ENCODE measurements at places on chromosomes 5 and 9.

- DNase-seq, result no peak
Observed at GRCh38 chr9:36550135-36550534, 22.6 kb upstream of the MELK start.

GRCh38 chr5:2335733-2336515, 415.6 kb downstream of the IRX2 start:
- no peak for DNase-seq

GRCh38 chr5:95281226-95281625, 3.7 kb downstream of the MCTP1 start:
- DNase-seq, result peak; percentile 15

DNA sequence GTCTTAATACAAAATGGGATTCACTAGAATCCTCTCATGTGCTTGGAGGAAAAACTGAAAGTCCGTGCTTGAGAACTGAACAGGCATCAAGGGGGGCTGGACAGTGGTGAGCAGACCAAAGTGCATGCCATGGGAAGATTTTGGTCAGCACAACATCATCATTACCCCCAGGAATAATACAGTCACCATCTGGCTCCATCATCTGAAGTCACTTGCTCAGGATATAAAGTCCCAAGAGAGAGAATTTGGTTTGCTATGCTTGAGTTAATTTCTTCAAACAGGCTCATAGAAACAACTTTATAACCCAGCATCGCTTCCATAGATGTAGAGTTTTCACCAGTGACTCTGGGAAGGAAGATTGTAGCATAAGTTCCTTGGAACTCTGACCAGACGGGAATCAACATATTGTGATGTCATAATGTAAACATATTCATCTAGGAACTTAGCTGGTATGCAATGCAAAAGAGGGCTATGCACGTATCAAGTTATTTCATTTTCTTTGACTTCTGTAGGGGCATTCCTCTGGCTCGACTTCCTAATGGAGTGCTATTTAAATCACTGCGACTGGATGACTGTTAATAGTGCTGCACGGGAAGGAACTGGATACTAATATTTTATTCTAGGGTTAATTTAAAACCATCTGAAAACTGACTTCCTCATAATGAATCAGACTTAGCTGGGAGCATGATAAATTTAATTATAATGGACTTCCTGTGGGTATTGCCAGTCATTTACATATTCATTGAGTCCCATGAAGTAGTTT, 145.2 kb downstream of the MTRR start:
- DNase-seq, result no peak

DNA sequence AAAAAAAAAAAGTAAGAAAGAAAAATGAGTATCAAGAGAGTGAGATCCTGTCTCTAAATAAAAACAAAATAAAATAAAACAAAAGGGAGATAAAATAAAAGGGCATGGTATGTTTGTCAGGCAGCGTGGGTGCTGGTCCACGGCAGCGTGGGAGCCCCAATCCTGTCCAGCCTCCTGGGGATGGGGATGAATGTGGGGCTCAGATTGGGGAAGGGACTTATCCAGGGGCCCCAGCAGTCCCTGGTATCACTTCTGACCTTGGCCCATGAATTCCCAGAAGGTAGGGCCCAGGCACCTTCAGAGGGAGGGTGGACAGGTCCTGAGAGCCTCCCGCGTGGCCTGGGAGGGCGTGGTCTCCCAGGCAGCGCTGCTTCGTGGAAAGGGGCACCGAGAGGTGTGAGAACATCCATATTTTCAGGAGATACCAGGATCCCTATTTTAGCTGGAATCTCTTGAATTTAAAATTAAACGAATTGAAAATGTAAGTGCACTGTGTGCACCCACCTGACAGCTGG, 71.2 kb downstream of the ZNF354C start:
- DNase-seq, result no peak

DNA sequence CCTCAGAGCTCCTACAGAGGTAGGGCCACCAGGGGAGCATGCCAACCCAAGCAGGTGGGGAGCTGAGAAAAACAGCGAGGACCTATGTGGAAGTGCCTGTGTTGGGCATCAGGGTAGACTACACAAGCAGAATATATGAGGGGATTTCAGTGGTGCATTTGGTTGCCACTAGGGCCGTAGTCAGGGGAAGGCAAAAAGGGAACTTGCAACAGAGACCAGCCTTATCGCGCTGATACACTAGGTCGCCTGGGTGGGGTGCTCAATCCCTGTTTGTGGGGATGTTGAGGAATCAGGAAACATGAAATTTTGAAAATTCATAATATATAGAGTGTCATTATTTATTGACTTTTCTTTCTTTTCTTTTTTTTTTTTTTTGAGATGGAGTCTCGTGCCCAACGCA, 370.9 kb upstream of the PRR16 start:
- DNase-seq, result no peak

DNA sequence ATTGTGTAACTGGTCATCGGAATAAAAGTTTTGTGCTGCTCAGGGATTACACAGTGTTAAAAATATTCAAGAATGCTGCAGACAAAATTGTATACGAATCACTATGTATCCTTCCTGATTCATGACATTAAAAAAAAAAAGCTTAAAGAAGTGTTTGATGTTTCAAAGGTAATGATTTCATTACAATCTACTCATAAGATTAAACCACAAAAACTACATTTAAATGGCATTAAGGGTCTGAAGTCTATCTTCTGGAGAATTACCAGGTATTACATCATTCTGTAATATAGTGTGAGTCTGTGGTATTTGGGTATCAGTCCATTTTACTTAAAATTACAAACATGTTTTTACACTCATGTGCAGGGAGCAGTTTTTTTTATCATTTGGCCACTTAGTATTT, 324.4 kb downstream of the NDUFS4 start:
- DNase-seq, result no peak

- no peak for DNase-seq
Observed at GRCh38 chr9:83313781-83314180, 224.4 kb downstream of the FRMD3 start.

- DNase-seq, result no peak
Observed at GRCh38 chr5:22539762-22540161, 313.4 kb downstream of the CDH12 start.

DNA sequence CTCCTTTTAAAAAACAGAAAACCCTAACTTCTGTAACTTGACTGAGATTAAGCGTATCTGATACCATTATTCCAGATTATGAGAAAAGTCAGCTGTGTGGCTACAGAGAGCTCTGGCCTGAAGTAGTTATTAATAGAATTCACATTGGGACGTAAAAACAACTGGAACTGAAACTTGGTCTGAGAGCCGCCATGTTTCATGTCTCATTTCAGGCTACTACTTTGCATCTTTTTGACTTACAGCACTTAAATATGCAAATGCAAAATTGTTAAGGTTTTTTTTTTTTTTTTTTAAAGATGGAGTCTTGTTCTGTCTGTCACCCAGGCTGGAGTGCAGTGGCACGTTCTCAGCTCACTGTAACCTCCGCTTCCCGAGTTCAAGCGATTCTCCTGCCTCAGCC, 25.2 kb downstream of the MAP3K1 start:
- DNase-seq, result no peak

- DNase-seq, result peak; percentile 66
Observed at GRCh38 chr5:35117967-35118366, 70.2 kb upstream of the AGXT2 start.

- no peak for DNase-seq
Observed at GRCh38 chr9:89629081-89629976, 24.5 kb downstream of the GADD45G start.

GRCh38 chr9:134605351-134605965, 36.1 kb upstream of the COL5A1 start:
- no peak for DNase-seq

DNA sequence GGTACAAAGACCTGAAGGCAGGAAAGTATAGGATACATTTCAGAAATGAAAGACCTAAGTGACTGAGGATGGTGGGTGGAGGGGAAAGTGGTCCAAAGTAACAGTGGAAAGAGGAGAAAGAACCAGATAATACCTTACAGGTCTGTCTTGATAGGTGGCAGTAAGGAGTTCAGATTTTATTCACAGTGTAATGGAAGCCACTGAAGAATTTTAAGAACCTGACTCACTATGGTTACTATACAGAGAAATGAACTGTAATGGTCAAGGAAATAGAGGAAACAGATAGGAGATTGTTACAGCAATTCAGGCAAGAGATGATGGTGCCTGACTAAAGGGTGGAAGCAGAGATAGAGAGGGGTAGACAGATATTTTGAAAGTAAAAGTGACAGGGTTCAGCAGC, 46.5 kb downstream of the EPB41L4A start:
- DNase-seq, result no peak

DNA sequence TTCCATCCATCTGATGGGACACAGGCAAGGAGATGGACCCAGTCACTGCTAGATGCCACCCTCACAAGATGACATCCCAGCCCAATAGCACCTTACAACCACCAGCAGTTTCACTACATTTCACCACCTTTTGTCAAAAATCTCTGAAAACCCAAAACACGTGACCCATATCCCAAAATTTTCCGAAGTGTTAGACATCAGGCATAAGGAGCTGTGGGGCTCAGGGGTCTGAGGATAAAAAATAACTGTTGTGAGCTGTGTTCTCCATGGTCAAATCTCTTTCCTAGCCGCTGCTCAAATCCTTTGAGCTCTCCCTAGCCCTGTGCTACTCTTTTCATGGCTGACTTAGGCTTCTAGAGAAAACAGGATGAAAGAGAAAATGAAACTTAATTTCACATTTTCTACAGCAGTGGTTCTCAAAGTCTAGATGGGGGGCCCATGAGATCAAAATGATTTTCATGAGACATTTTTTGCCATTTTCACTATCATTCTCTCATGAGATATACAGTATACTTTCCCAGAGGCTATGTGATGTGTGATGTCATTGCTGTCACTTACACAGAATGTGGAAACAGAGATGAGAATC, 40.7 kb downstream of the TIMD4 start:
- DNase-seq, result no peak

- no peak for DNase-seq
Observed at GRCh38 chr9:21311889-21312288, 6.8 kb upstream of the IFNA5 start.

DNA sequence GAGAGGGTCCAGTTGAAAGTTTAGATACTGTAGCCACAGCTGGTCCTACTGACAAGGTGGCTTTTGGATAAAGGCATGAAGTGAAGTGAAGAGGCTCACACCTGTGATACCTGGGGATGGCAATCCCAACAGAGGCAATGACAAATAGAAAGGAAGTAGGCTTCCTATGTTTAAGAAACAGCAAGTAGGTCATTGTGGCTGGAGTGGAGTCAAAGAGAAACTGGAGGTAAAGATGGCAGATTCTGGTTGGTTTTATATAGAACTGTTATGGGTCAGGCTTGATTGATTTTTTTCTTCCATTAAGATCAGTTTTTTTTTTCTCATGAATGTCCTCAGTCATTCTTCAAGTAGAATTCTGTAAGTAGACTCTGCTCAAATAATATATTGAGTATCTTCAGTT, 79.5 kb downstream of the ANXA1 start:
- no peak for DNase-seq

DNA sequence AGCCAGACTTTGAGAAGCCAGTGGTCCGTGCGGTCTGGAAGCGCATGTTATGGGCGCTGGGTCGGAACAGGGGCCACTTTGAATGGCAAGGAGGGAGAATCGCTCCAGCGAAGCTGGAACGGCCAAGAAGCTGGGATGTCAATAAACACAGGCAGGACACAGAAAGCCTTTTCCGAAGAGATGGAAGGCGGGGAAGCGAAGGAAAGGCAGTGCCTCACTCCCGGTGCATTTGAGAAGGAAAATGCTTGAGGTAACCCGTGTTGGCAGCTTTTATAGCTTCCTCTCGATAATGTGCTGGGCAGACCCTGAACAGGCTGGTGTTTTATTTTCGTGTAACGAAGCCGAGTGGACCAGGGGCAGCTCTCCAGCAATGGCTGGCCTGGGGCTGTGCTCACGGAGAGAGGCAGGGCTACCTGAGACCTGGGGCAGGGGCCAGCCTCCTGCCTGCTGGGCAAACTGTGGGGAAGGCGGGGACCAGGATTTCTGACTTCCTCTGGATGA, 84.2 kb upstream of the SPRY4 start:
- no peak for DNase-seq

DNA sequence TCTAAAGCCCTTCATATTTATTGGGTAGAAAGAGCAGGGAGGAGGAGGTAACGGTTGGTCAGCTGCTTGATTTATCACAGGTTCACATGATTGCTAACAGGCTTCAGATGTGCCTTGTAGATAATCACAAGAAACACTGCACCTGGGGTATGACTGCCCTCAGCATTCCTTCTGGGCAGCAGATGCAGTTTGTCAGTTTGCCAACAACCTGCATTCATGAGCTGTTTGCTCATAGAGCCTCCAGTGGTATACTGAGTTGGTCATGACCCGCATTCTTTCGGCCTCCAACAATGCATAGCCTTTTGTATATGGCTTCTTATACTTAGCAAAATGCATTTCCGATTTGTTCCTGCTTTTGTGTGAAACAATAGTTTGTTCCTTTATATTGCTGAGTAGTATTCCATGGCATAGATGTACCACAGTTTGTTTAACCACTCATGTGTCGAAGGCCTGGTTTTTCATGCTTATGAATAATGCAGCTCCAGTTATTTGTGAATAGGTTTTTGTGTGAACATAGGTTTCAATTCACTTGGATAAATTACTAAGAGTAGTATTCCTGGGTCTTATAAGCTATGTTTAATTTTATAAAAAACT, 83.6 kb downstream of the ARHGEF28 start:
- DNase-seq, result no peak

GRCh38 chr5:88829775-88830174, 53.2 kb downstream of the MEF2C start:
- no peak for DNase-seq

DNA sequence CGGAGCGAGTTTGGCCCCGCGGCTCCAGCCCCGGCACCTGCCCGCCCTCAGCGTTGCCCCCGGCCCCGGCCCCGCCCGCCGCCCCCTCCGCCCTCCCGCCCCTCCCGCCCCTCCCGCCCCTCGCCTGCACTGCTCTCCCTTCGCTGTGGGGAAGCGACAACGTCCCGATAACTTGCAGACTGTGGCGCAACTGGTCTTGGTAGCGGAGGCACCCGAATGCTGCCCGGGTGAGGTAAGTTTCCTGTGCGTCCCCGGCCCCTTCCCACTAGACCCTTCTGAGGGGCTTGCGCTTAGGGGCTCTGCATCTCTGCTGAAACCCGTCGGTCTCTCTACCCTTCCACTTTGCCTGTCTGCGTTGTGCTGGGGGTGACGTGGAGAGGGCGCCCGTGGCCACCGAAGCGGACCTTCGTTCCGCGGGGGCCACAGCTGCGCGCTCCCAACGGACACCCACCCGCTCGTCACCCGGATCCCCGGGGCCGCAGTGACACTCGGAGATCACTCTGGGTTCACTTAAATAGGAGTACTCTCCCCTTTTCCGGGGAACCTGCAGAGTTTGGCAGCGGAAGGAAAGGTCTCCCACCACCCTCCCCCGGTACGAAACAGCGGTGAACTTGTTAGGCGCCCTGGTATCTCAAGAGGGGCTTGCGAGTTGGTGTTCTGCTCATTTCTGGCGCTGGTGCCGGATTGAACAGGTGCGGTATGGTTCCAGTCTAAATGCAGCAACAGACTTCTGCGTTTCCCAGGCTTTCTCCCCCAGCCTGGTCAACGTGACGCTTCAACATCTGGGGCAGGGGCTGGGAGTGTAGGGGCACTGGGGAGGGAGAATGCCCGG, 707 bp downstream of the PIP5K1B start:
- DNase-seq, result no peak

GRCh38 chr5:40453689-40454088, 226.0 kb upstream of the PTGER4 start:
- DNase-seq, result no peak
